Activated CD4-positive, alpha-beta T cell treated with anti-CD3 and anti-CD28 coated beads for 48 hours (primary cell): ENCODE measurements at places on chromosomes 1 and 21.
A peak's percentile ranks its signal among the peaks of the same experiment; 100 is the strongest.

GRCh38 chr1:229001467-229002011 is 266.3 kb downstream of the RHOU start:
- no peak for DNase-seq

DNA sequence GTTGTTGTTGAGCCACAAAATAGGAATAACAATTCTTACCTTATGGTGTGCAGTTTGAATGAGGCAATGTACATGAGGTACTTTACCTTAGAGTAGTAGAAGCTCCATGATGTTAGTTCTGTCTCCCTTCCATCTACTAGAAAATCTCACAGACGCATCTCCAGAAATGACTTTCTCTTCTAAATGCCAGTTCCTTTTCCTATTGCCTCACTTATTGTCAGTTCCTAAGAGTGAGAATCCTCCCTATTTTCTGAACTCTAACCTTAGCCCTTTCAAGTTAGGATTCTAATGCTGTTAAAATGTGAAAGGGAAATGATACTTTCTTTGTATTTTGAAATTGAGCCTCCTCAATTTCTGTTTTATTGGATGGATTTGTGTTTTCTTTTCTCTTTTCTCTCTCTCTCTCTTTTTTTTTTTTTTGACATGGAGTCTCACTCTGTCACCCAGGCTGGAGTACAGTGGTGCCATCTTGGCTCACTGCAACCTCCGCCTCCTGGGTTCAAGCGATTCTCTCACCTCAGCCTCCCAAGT is 18.6 kb upstream of the MAPKAPK2 start:
- DNase-seq, result no peak

- DNase-seq, result peak; percentile 26
Measured at GRCh38 chr1:53450225-53450624, 9.0 kb upstream of the DMRTB1 start.

DNA sequence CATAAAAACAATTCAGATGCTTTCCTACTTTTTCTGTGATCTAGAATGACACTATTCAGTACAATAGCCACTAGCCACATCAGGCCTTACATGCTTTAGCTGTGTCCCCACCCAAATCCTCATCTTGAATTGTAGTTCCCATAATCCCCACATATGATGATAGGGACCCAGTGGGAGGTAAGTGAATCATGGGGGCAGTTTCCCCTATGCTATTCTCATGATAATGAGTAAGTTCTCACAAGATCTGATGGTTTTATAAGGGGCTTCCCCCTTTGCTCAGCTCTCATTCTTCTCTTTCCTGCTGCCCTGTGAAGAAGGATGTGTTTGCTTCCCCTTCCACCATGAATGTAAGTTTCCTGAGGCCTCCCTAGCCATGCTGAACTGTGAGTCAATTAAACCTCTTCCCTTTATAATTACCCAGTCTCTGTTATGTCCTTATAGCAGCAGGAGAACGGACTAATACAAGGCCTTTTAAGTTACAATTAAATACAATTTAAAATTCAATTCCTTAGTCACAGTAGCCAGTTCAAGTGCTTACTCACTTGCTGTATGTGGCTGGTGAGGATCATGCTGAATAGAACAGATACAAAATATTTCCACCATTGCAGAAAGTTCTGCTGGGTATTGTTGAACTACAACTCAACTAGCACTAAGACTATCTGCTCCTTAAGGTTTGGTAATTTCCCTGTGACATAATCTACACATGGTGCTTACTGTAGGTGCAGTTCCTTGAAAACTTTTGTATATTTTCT is 106.7 kb downstream of the SCMH1 start:
- DNase-seq, result no peak

- DNase-seq, result no peak
Measured at GRCh38 chr1:2271211-2271721, 43.1 kb downstream of the SKI start.

DNA sequence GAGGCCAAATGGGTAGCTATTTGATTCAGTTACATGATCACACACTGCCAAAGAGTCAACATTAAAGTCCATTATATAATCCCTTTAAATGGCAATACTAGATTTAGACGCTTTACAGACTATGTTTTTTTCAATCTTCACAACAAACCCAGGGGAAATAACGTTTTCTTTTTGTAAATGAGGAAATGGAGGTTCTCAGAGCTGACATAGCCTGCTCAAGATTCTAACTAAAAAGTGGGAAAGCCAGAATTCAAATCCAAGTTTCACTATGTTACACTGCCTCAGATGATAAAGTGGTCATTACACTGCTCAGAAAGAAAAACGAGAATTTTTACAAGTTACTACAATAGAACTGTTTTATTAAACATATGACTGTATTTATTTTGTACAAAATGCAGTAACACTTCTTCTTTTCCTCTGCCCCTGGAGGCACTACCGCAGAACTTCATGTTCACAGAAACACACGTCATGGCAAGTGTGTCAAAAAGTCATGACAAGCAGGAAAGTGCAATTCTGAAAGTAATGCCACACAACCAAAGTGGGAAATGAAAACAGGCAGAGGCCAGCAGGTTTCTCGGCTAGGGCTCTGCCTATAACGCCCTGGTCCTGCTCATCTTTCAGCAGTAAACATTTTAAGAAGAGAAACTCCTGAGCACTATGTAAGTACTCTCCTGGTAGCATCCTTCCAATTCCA is 19.0 kb downstream of the THEMIS2 start:
- peak; percentile 54 for DNase-seq

DNA sequence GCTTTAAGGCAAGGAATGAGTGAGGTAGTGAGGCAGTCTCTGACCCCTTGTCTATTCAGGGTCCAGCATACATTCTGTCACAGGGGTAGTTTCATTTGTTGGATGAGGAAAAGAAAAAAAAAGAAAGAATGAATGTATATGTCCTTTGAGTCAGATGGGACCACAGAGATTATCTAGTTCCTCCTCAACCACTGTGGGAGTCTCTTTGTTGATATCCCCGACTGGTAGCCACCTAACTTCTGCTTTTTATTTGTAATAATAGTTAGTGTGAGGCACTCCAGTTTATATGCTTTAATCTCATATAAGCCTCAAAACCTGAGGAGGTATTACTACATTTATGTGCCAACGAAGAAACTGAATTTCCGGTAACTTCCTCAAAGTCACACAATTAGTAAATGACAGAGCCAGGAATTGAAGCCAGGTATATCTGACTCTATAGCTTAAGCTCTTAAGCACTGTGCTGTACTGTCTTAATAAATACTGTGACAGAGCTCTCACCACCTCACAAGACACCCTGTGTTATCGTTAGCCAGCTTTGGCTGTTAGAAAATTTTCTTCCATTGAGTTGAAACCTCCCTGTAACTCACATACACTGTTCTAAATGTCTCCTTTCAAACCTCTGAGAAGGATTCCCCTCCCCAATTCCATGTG is 82.2 kb downstream of the MDM4 start:
- no peak for DNase-seq

- no peak for DNase-seq
Measured at GRCh38 chr1:15406614-15407559, 2.8 kb upstream of the EFHD2 start.

DNA sequence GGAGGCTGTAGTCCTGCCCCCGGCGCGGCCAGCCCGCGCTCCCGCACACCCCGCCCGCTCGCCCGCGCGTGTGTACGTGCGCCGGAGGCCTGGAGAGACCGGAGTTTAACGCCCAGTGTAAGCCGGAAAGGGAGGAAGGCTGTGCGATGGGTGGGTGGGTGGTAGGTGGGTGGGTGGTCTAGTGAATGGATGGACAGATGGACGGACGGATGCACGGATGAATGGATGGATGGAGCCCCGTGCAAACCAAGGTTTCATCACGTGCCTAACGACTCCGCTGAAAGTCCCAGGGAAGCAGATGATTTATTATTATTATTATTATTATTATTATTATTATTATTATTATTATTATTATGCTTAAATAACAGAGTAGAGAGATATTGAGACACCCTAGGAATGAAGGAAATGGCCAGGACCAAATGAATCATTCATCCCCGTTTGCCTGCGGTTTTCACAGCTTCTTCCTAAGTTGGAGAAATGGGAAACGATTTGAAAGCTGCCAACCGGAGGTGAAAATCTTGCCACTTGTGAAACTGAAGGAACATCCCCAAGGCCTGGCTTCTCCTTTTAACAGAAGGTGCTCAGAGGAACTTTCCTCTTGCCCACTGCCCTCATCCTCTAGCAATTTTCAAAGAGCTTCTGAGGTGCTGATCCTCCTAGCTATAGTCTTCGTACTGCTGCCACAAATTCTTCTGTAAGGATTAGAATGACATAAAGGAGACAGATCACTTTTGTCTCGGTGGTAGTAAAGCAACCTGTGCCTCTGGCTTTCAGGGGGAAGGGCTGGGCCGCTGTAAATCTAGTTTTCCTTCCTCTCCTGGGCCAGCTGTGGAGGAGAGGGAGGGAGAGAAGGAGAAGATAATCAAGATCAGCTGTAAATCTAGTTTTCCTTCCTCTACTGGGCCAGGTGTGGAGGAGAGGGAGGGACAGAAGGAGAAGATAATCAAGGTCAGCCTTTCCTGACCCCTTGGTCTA is 648 bp upstream of the RGS7 start:
- DNase-seq, result no peak

GRCh38 chr1:29711582-29712283 is 475.4 kb downstream of the PTPRU start:
- peak; percentile 62 for DNase-seq

GRCh38 chr1:235739631-235740030 is 90.0 kb upstream of the GNG4 start:
- DNase-seq, result no peak

DNA sequence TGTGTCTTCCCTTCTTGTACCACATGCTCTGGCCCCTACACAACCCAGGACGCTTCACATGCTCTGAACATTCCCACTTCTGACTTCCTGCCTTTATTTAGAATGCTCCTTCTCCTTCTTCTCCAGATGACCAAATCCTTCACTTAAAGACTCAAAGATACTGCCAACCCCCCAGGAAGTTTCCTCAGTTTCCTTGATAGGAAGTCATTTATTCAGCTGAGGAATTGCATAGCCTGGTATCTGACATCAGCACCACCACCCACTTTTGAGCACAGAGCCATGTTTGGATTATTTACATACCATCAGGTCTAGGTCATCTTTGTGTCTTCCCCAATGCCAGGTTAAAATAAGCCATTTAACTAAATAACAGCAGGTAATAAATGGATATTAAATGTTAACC is 42.4 kb downstream of the GFI1 start:
- DNase-seq, result no peak

GRCh38 chr1:157400766-157401165 is 151.5 kb downstream of the FCRL5 start:
- no peak for DNase-seq

- no peak for DNase-seq
Measured at GRCh38 chr1:228968891-228969606, 233.8 kb downstream of the RHOU start.

DNA sequence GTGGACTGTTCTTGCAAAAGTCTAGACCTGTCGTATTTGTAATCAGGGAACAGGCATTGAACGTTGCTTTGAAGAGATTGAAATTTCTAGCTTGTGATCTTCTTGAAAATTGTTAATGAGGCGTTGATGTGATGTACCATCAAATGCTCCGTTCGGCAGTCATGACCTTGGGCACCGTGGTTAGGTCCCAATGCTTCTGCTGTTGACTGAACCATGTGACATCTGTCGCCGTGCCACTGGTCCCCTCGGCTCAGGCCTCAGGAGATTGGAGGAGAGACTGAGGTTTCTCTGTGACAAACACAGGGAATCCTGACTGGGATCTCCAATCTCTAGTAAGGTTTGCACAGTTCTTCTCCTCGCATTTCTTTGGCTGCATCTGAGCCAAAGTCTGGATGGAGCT is 18.1 kb upstream of the KCNAB2 start:
- peak; percentile 60 for DNase-seq

- DNase-seq, result no peak
Measured at GRCh38 chr21:31937303-31937702, 64.5 kb downstream of the HUNK start.

DNA sequence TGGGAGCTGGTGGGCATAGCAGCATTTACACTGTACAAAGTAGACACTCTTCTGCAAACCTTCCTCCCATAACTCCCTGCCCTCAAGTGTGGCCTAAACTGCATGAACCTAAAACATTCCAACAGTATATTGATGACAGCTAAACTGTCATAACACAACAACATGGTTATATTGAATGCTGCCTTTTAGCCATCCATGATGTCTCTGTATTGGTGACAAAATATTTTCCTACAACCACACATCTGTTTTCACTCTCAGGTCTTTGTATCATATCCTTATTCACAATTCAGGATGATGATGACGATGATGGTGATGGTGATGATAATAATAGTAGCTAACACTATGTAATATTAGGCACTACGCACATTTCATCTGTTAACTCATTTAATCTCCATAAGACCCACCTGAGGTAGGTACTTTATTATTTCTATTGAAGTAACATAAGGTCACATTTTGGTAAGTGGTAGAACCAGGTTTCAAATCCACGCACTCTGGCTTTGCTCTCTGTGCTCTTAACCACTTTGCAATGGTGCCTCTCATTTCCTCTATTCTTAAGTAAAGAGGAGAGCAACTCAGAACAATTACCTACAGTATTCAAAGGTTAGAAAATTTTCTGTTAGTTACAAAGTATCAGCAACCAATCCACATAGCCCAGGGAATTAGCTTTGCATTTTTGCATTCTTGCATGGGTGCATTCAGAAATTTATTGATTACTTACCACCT is 185.1 kb upstream of the LMO4 start:
- no peak for DNase-seq

- no peak for DNase-seq
Measured at GRCh38 chr21:33578959-33579542, 9.4 kb downstream of the DONSON start.

- DNase-seq, result no peak
Measured at GRCh38 chr21:45366931-45367401, 38.0 kb upstream of the COL18A1 start.

DNA sequence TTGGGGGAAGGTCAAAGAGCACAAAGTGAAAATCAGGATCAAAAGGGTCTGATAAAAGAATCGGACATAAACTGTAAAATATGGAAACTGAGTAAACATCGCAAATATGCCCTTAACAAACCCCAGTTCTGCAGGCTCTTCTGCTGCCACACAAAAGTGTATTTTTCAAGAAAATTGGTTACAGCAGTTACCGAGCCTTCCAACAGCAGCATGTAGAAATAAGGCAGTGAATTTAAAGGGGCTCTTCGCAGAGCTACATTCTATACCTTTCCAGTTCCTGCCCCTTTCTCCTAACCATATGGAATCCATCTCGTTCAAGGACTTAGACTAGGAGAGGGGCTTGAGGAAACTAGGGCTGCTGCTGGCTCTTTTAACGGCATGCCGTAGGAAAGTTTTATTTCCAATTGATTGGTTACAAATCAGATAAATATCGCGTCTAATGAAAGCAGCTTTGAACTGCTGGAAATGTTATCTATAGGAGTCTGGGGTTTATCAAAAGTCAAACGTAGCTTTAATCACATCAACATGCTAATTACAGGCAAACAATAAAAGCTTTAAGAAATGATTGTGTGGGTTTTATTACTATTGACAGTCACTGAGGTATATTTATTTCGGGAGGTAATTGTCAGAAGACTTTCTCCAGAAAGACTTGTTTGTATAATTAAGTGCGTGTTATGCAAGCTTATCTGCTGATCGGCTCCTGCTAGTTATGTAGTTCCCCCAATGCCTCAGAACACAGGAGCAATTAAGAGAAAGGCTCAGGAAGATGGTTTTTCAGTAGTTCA is 59.1 kb downstream of the GORAB start:
- no peak for DNase-seq
